Effector CD4-positive, alpha-beta T cell (primary cell): ENCODE measurements at places on chromosomes 2 and 18.

DNA sequence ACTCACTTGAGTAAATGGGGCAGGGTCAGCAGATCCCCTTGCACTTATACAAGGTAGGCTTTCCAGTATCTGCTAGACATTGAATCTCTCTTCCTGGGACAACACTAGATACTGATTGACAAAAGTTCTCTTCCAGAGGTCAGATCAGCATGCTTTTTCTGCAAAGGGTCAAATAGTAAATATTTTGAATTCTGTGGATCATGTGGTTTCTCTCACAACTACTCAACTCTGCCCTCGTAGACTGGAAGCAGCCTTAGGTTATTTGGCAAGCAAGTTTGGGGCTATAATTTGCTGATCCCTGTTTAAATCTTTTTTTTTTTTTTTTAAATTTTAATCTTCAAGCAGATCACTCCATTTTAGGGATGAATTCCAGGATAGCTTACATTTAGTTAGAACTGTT lies 17.4 kb upstream of the NABP1 start:
- DNase-seq: no peak

DNA sequence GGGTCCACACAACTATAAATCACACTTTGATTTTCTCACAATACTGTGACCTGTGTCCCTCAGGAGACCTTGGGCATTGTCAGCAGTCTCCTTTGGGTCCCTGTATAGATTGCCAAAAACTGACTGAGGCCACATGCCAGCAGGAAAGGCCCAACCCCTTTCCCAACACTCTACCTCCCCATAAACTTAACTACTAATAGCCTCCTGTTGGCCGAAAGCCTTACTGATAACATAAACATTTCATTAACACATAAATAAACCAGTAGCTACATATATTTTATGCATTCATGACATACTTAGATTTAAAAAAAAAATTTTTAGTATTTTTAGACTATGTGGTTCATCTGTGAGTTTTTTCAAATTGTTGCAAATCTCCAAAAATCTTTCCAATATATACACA lies 153.5 kb downstream of the ARL4C start:
- DNase-seq: no peak

GRCh38 chr2:218448934-218449333 lies 30.0 kb downstream of the VIL1 start:
- DNase-seq: no peak

GRCh38 chr18:23266717-23267446 lies 131.6 kb downstream of the CABLES1 start:
- no peak for DNase-seq

DNA sequence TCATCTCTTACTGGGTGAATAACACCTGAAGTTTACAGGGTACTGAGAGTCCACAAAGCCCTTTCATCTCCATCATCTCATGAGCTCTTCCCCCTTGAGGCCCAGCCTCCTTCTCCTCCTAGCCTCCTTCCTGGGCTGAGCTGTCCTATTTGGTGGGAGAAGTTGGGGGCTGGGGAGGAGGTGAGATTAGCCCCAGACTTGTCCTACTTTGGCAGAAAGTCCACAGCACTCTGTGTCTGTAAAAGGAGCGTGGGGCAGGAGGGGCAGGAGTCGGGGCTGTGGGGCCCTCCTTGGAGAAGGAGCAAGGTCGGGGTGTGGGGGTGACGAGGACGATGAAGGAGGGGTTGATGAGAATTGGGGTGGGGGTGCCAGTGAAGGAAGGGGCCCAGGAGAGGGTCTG lies 10.0 kb upstream of the DES start:
- DNase-seq: no peak

- no peak for DNase-seq
These were observed 43.4 kb upstream of the OTOF start for GRCh38 chr2:26521054-26521912.

DNA sequence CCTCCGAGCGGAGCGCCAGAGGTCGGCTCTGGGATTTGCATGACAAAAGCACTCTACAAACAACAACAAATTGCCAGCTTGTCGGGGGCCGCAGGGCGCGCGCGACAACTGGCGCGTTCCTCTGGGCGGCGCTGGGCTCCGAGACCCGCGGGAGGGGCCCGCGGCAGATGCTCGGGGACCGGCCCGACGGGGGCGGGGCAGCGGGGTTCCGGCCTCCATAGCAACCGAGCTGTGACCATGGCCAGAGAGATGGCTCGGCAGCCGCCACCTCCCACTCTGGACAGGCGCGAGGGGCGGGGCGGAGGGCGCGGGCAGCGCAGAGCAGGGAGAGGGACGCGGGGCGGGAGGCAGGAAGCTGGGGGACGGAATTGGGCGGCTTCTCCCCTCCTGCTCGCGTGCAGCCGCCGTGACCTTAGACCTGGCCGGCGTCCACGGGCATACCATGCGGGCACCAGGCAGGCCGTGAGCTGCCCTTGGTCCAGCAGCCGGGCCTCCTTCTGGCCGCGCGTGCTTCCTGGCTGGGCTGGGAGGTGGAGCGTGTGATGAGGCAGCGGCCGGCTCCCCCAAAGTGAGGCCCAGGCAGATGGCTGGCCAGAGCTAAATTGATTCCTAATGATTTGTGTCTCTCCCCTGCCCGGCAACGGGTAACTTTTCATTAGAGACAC lies 171.5 kb downstream of the CELF4 start:
- DNase-seq: no peak

DNA sequence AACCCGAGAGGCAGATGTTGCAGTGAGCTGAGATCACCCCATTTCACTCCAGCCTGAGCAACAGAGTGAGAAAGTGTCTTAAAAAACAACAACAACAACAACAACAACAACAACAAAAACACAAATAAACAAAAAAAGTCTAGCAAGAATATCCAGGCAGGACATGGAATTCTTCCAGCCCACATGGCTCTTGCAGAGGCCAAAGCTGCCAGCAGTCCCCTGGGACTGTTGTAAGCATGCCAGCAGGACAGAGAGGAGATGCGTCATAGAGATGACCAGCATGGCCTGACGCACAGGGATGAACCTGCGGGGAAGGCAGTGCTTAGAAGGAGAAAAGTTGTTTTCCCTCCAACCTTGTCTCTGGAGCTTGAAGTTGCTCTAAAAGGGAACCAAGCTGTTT lies 182.3 kb upstream of the PGAP1 start:
- no peak for DNase-seq

DNA sequence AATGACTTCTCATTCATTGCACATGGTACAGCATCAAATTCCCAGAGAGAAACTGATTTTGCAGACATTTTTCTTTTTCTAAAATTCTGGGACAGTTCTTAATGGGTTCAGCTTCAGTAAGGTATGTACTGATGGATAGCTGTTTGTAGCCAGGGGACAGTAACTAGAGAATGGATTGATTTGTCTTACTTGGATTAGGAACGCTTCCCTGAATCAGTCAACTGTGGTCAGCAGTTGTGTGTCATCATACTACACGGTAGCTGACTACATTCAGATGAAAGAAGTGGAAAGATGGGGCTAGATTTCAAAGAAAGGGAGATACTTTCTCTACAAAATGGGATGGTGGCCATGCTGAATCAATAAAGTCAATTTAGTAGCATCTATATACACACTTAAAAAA lies 431.4 kb downstream of the GRB14 start:
- no peak for DNase-seq

GRCh38 chr2:127454595-127455565 lies 36.7 kb downstream of the PROC start:
- DNase-seq: no peak

DNA sequence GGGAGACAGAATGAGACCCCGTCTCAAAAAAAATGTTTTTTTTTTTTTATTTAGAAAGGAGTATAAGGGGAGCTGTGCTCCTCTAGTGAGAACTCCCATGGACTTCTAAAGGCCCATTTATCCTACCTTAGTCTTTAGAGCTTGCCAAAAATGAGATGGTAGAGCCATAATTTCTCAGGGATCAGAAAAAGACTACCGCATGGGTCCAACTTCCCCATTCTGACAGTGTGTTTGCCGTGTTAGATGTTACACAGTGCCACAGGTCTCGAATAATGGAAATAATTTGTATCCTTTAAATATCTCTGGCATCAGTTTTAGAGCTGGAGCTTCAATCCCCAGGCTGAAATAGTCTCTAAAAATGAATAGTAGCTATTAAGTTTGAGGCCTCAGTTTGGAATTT lies 6.0 kb upstream of the SLC39A10 start:
- DNase-seq: no peak

GRCh38 chr2:240934701-240935102 lies 28.6 kb downstream of the CROCC2 start:
- no peak for DNase-seq
